ENCODE measurements at places on chromosomes 4 and X.

GRCh38 chr4:170497689-170498088, 407.9 kb upstream of the AADAT start:
- DNase-seq, result no peak

- DNase-seq, result no peak
Measured at GRCh38 chrX:115503099-115503498, 57.9 kb upstream of the PLS3 start.

GRCh38 chr4:113080050-113080449, 30.6 kb downstream of the ANK2 start:
- DNase-seq, result no peak

- no peak for DNase-seq
Measured at GRCh38 chr4:125353131-125353530, 38.4 kb downstream of the FAT4 start.

- peak; percentile 50 for DNase-seq
Measured at GRCh38 chr4:792626-793092, 33.3 kb downstream of the CPLX1 start.

DNA sequence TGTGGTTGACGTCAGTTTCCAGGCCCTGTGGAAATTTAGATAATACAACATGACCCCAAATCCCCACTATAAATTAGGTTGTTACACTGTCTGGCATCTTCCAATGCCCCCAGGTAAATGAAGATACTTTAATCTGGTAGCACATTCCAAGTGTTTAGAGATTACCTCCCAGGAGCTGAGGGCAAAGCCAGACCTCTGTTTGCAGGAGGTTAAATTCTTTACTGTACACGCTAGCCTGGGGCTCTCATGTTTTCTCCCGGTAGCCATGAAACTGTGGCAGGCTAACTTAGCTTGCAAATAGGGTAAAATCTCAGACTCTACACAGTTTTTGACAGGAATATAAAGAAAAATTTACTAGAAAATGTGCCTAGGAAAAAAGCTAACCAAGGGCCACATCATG, 450.0 kb downstream of the PDGFC start:
- DNase-seq, result no peak

GRCh38 chr4:188190461-188190860, 51.2 kb downstream of the TRIML1 start:
- DNase-seq, result no peak

DNA sequence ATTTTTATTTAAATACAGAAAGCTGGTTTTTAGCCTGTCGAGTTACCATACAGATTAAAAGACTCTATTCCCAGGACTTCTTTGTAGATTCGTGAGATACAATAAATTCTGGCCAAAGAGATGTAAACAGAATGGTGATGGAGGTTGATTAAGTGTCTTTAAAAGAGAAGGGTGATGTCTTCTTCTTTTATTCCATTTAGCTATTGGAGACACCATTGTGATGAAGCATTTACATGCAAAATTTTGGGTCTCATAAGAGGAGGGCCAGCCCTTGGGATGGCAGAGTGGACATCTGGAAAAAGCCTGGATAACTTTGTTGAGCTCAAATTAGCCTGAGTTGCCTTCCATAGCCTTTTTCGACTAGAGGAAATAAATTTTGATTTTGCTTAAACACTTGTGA, 21.6 kb upstream of the PCDH10 start:
- no peak for DNase-seq

GRCh38 chr4:72119946-72120345, 88.1 kb downstream of the NPFFR2 start:
- no peak for DNase-seq

GRCh38 chrX:1537031-1537715, at the start of gene P2RY8:
Gene P2RY8, minus strand, starts transcription at chrX:1537185. Its CDS starts 70,627 bp downstream, at chrX:1466558.
- DNase-seq, result peak; percentile 85

Data from stimulated activated CD4-positive, alpha-beta T cell treated with anti-CD3 and anti-CD28 coated beads, Interleukin-1b, Interleukin-23, amount 100 ng/mL, for 48 hours (primary cell).